ENCODE measurements at places on chromosomes 5 and 9.

DNA sequence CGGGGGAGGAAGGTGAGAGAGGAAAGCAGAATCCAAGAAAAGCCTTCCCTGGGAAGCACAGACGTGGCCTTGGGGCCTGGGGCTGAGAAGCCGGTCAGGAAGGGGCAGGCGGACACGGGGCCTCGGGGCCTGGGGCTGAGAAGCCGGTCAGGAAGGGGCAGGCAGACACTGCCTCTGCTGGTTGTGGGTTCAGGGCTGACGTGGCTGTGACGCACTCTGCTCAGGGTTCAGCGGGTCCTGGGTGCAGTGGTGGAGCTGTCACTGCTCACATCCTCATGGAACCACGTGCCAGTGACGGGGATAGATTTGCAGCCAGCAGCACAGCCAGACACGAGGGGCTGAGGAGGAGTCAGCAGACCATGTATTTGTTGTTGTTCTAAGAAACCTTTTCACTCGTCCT lies 12.8 kb downstream of the PAEP start:
- H3K4me1 ChIP-seq: no peaks in the 10 kb centered on the region
- no peak overlapping the region for H3K4me3 ChIP-seq
- no peak for DNase-seq
- H3K27me3 ChIP-seq: no peaks in the 10 kb centered on the region
- no peak overlapping the region for H3K27ac ChIP-seq

DNA sequence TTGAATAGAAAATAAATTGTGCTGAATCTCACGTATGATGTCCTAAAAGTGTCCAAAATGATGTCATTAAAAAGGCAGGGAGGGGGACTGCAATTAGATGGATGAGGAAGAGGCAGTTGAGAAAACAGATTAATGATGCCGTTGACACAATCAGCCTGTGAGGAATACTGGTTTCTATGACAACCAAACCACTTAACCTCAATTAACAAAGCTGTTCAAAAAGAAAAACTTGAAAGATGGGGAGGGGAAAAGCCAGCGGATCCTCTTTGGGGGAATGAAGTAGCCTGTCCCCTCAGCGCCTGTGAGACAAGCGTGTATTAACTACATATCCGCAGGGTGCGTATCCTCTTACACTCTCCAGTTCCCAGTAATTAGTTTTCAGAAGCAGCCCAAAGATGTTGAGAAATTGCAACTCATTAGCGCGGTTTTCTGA lies 160.7 kb downstream of the TTC39B start:
- no peak overlapping the region for H3K27ac ChIP-seq
- H3K4me1 ChIP-seq: peaks cover 2% of the 10 kb centered on the region
- no peak for DNase-seq
- H3K27me3 ChIP-seq: peaks cover 26% of the 10 kb centered on the region
- H3K36me3 ChIP-seq: no peaks in the 10 kb centered on the region
- no peak overlapping the region for H3K4me3 ChIP-seq

GRCh38 chr5:117246424-117246823 lies 671.8 kb upstream of the SEMA6A start:
- no peaks in the 10 kb centered on the region for H3K4me1 ChIP-seq
- H3K36me3 ChIP-seq: no peaks in the 10 kb centered on the region
- H3K4me3 ChIP-seq: no peak overlapping the region
- no peaks in the 10 kb centered on the region for H3K27me3 ChIP-seq

DNA sequence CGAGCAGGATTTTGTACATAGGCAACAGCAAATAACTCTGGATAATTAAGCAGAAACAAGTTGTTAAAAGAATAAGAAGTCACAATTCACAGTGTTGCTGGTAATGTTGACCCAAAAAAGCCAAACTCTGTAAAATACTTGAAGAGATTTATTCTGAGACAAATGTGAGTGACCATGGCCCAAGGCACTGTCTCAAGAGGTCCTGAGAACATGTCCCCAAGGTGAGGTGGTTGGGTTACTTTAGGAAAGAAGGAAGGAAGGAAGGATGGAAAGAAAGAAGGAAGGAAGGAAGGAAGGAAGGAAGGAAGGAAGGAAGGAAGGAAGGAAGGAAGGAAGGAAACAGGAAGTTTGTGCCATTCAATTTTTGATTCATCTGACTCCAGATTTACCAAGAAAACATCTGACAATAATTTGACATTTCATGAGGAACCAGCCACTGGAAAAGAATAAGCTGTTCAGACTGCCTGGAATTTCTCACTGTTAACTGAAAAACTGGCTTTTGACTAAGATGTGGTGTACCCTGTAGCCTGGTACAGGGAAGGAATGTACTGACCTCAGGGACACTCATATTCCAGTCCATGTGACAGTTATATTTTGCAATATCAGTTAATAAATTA lies 295.9 kb upstream of the TNC start:
- no peak for DNase-seq
- no peak overlapping the region for H3K27ac ChIP-seq
- no peak overlapping the region for H3K4me3 ChIP-seq
- H3K36me3 ChIP-seq: no peaks in the 10 kb centered on the region
- no peaks in the 10 kb centered on the region for H3K27me3 ChIP-seq

- H3K27me3 ChIP-seq: no peaks in the 10 kb centered on the region
- H3K4me1 ChIP-seq: peaks cover 33% of the 10 kb centered on the region
- DNase-seq: no peak
- peak overlapping the region; percentile 99 for H3K4me3 ChIP-seq
These were observed 466 bp downstream of the SMC2 start for GRCh38 chr9:104094534-104095015.

DNA sequence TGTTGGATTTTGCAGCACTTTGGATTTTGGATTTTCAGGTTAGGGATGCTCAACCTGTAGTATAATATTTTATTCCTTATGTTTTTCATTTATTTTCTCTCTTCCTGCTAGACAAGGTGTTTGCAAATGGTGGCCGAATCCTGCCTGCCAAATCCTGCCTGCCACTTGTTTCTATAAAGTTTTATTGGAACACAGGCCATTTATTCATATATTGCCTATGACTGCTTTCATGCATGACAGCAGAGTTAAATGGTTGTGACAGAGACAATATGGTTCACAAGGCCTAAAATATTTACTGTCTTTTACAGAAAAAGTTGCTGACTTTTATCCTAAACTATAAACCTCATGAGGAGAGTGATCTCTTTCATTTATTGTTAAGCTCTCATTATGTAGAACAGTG lies 72.7 kb downstream of the DENND4C start:
- DNase-seq: no peak
- no peaks in the 10 kb centered on the region for H3K27me3 ChIP-seq
- H3K36me3 ChIP-seq: peaks cover 6% of the 10 kb centered on the region
- H3K4me1 ChIP-seq: peaks cover 6% of the 10 kb centered on the region

DNA sequence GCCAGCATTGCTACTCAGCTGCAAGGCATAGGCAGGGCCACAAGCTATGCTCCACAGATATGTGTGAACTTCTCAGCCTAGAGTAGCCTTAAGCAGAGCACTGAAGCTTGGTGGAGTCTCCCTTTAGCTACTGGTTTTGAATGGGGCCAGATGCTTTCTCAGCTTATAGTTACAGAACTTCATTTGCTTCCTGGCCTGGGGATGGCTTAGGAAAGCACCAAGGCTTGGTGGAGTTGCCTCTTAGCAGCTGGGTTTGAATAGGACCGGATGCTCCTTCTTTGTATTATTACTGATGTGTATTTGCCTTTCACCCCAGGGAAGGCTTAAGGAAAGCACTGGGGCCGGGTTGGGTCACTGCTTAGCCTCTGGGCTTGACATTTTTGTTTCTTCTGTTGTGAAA lies 497.8 kb upstream of the SEMA6A start:
- no peaks in the 10 kb centered on the region for H3K4me1 ChIP-seq
- no peak overlapping the region for H3K27ac ChIP-seq
- H3K4me3 ChIP-seq: no peak overlapping the region
- DNase-seq: no peak

- H3K4me1 ChIP-seq: peaks cover 39% of the 10 kb centered on the region
- DNase-seq: no peak
- peak overlapping the region; percentile 97 for H3K4me3 ChIP-seq
- peaks cover 4% of the 10 kb centered on the region for H3K36me3 ChIP-seq
These were observed 28.4 kb downstream of the ZFP62 start for GRCh38 chr5:180832638-180833068.

- no peak for DNase-seq
- no peak overlapping the region for H3K4me3 ChIP-seq
- no peak overlapping the region for H3K27ac ChIP-seq
- no peaks in the 10 kb centered on the region for H3K27me3 ChIP-seq
These were observed 614.7 kb downstream of the PRELID2 start for GRCh38 chr5:145220481-145220880.

DNA sequence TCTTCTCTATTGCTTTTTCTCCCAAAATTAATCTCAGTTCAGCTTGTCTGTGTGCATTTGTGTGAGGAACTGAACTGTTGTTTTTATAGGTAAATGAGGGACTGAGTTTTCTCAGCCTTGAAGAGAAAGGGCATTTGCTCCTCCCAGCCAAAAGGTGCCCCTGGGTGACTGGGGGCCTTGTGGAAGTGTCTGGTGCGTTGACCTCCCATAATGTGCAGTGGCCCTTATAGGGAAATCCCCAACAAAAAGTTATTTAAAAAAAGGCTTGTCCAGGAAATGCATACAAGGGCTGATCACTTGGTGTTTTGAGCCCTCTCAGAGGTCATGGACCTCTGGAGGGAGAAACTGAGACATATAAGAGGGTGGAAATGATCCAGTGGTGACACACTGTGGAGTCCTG lies 239.7 kb upstream of the KLF9 start:
- peaks cover 6% of the 10 kb centered on the region for H3K27me3 ChIP-seq
- H3K36me3 ChIP-seq: no peaks in the 10 kb centered on the region
- no peak overlapping the region for H3K4me3 ChIP-seq
- H3K4me1 ChIP-seq: no peaks in the 10 kb centered on the region
- DNase-seq: no peak
- H3K27ac ChIP-seq: no peak overlapping the region

DNA sequence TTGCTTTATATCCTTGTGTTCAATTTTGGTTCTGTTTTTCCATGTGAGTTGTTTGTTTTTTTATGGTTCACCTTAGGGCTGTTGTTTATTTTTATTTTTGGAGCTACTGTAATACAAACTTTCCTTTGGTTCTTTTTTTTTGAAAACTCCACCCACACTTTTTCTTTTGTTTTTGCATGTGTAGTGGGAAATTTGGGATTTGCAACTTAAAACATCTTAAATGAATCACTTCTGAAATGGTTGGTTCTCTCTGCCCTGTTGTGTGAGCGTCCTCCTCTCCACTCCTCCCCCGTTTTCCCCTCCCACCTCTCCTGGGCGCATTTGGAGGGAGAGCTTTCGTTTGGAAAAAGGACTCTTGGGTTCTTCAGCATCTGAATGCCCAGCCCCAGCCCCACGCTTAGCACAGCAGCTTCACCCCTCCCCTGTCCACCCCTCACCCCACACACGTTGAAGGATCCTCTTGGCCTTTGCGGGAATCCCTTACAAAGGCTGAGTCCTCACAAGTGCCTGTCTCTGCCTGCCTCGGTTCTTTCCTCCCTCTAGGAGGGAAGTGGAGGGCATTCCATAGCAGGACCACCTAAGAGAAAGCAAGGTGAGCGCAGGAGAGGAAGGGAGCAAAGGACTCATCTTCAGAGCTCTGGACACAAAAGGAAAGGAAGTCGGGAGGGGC lies 67.2 kb downstream of the DMRT1 start:
- no peak for DNase-seq
- H3K4me1 ChIP-seq: peaks cover 2% of the 10 kb centered on the region
- H3K4me3 ChIP-seq: no peak overlapping the region
- peaks cover 72% of the 10 kb centered on the region for H3K27me3 ChIP-seq

- DNase-seq: no peak
- peaks cover 18% of the 10 kb centered on the region for H3K4me1 ChIP-seq
- no peak overlapping the region for H3K4me3 ChIP-seq
- H3K36me3 ChIP-seq: peaks cover 5% of the 10 kb centered on the region
- H3K27me3 ChIP-seq: no peaks in the 10 kb centered on the region
- peak overlapping the region; percentile 49 for H3K27ac ChIP-seq
These were observed 58.2 kb downstream of the F2RL2 start for GRCh38 chr5:76565009-76565408.

DNA sequence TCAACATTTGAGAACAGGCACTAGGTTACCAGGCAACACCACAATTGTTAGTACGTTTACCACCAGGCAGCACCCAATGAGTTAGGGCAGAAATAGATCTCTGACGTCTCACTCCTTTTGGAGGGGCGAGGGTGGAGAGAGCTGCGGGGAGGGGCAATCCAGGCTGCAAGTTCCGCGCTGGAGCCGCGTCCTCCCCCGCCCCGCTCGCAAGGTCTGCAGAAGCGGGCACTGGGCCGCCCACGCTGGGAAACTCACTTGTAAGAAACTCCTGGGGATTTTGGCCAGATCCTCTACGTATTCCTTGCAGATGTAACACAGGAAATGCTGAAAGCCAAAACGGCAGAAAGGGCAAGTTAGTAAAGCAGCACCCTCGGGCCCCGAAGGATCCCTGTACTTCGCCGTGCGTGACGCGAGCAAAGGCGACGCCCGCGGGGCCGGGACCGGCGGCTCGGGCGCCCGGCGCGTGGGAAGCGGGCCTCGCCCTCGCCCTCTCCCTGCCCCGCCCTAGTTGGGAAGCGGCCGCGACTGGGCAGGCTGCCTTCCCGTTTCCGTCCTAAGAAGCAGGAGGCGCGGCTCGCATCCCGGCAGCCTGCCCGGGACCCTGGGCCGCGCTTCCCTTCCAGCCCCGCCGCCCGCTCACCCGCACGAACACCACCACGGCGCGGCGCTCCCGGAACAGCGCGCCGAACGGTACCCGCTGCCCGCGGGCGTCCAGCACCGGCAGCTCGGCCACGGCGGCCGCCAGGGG lies 493 bp downstream of the PRXL2C start:
- peak overlapping the region; percentile 99 for H3K27ac ChIP-seq
- peaks cover 29% of the 10 kb centered on the region for H3K4me1 ChIP-seq
- peaks cover 3% of the 10 kb centered on the region for H3K36me3 ChIP-seq
- H3K27me3 ChIP-seq: no peaks in the 10 kb centered on the region
- peak; percentile 73 for DNase-seq
- H3K4me3 ChIP-seq: peak overlapping the region; percentile 97

DNA sequence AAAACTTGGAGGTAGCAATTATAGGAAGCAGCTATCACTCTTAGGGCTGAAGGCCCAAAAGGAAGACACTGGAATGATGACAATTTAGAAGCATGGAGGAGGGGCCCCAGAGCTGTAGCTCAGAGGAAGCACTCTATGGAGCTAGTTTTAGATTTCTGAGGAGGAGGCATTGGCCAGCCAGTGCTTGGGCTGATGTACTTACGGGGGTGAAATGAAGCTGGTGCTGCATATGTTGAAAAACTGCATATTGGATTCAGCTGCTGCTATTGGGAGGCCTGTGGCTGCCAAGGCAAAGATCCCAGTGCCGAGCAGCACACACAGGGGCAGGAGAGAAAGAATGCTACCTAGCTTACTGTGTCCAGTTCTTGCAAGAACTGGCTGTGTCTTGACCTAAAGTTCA lies 53.9 kb upstream of the HMHB1 start:
- H3K36me3 ChIP-seq: no peaks in the 10 kb centered on the region
- no peak overlapping the region for H3K27ac ChIP-seq
- no peak overlapping the region for H3K4me3 ChIP-seq
- no peak for DNase-seq
- peaks cover 22% of the 10 kb centered on the region for H3K27me3 ChIP-seq

- H3K4me1 ChIP-seq: no peaks in the 10 kb centered on the region
- no peaks in the 10 kb centered on the region for H3K27me3 ChIP-seq
- H3K27ac ChIP-seq: no peak overlapping the region
These were observed 16.4 kb downstream of the SLC12A2 start for GRCh38 chr5:128099944-128100343.

GRCh38 chr5:171152382-171152781 lies 156.7 kb upstream of the TLX3 start:
- H3K4me1 ChIP-seq: peaks cover 2% of the 10 kb centered on the region
- no peak overlapping the region for H3K27ac ChIP-seq
- peaks cover 3% of the 10 kb centered on the region for H3K36me3 ChIP-seq

- DNase-seq: no peak
- no peaks in the 10 kb centered on the region for H3K4me1 ChIP-seq
- H3K4me3 ChIP-seq: no peak overlapping the region
- H3K27me3 ChIP-seq: peaks cover 27% of the 10 kb centered on the region
These were observed 57.9 kb downstream of the PTCD2 start for GRCh38 chr5:72377910-72378638.

GRCh38 chr5:150411245-150411979 lies 1.3 kb downstream of the CD74 start:
- no peaks in the 10 kb centered on the region for H3K27me3 ChIP-seq
- peak; percentile 55 for DNase-seq
- H3K36me3 ChIP-seq: peaks cover 3% of the 10 kb centered on the region
- H3K27ac ChIP-seq: peak overlapping the region; percentile 97

Measured in T-helper 17 cell (primary cell).